Type B pancreatic cell (in vitro differentiated cells): ENCODE measurements at places on chromosomes 11 and 22.

DNA sequence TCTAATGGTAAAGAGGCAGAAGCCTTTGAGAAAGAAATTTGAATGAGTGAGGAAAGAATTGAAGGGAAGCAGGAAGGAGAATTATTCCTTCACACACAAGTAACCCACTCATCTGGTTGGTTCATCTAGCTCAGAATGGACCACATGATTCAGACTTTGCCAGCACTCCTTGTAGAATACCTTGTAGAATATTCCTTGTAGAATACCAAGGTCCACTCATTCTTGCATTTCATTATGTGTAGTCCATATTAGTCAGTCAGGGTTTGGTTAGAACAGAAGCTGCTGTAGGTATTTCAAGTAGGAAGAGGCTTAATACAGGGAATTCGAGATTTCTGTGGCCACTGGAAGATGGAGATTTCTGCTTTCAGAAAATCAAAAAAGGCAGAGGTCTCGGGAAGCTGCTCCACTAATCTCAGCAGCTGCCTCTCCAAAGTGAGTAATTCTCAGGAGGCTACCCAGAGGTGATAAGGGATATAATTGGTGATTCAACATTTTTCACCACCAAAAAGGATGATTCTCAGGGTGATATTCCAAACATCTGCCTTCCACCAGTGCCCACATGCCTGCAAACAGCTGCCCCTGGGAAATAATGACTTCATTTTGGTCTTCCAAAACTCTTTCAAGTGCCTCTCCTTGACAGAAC, 329.1 kb downstream of the TMEM135 start:
- no peak for DNase-seq

GRCh38 chr11:124783002-124783401, 17.2 kb downstream of the MSANTD2 start:
- DNase-seq: no peak

- no peak for DNase-seq
Observed at GRCh38 chr11:2443881-2444820, at the start of gene TRPM5. TSS of gene TRPM5 (minus strand) at chr11:2444514. CDS start at chr11:2423036, 21,478 bp downstream.

- DNase-seq: no peak
Observed at GRCh38 chr11:122665861-122666260, 10.3 kb downstream of the UBASH3B start.

- DNase-seq: no peak
Observed at GRCh38 chr11:111310088-111310487, 11.7 kb downstream of the POU2AF3 start.

- DNase-seq: no peak
Observed at GRCh38 chr22:35064664-35065063, 1.3 kb upstream of the ISX start.

- DNase-seq: no peak
Observed at GRCh38 chr11:57511741-57512430, 3.6 kb downstream of the SLC43A1 start.

- DNase-seq: no peak
Observed at GRCh38 chr22:42800451-42801251, 56.4 kb downstream of the ARFGAP3 start.

- no peak for DNase-seq
Observed at GRCh38 chr22:30114361-30114760, 34.1 kb downstream of the HORMAD2 start.

GRCh38 chr11:78022397-78023396, at the start of gene KCTD14:
TSS of gene KCTD14 (minus strand) at chr11:78023276. CDS start at chr11:78023249, 27 bp downstream.
- DNase-seq: no peak

DNA sequence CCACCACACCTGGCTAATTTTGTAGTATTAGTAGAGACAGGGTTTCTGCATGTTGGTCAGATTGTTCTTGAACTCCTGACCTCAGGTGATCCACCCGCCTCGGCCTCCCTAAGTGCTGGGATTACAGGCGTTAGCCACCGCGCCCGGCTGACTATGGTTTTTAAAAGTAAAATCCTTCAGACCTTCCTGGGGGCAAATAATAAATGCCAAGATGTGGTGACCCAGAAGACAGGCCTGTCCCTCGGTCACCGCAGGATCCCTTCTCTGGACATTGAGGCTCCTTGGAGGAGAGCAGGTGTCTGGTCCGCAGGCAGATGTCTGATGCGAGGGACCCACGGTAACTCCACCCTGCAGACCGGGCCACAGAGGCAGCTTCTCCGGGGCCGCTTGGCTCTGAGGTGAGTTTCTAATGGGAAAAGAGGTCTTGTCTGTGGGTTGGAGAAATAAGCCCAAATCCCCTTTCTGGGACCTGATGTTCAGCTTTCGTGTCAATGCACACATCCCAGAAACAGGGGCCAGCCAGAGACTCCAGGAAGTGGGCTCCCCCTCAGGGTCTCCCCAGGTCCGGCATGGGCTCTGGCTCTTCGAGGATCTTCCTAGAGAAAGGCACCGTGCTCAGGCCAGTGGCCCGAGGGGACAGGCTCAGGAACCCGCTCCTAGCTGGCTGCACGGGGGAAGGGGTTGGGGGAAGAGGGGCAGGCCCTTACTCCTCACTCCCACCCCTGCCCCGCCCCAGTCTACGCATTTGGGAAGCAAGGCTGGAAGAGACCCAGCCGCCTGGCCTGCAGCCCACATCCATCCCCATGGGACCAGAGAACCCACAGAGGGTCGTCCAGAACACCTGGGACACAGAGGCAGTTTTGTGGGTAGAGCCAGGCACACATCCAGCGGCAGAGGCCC, 100.6 kb downstream of the WNT7B start:
- DNase-seq: peak; percentile 64
